ENCODE measurements at places on chromosomes 13 and 19. TPM values are rescaled to one million over a fixed set of nuclear protein-coding genes. Genes with fewer than 3 reads are reported as not detected.

The KCNJ14 gene
- total RNA-seq = 1.1 TPM

The OR10H1 gene
- total RNA-seq = not detected

The USHBP1 gene
- total RNA-seq = 0.02 TPM

The EFNA2 gene
- 2.2 TPM for total RNA-seq

The RNF113B gene
- total RNA-seq = not detected

The KIR3DL2 gene
- total RNA-seq = 0.06 TPM
